ENCODE measurements at places on chromosomes 3 and 15.

GRCh38 chr3:48157950-48158376, 30.3 kb downstream of the CDC25A start:
- no peak overlapping the region for H3K27ac ChIP-seq
- H3K36me3 ChIP-seq, result peaks cover 16% of the 10 kb centered on the region
- H3K4me1 ChIP-seq, result no peaks in the 10 kb centered on the region
- no peaks in the 10 kb centered on the region for H3K27me3 ChIP-seq

DNA sequence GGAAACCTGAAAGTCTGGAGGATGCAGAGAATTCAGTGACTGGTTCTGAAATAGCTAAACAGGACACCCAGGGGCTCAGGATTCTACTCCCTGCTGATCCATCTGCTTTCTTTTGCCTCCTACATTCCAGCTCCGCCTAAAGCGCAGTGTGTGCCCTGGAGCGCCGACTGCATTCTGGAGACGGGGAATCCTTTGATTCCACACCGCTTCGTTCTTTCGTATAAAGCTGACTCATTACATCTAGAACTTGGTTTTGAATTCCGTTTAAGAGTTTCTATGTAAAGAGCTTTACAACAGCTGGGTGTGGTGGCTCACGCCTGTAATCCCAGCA, 61.8 kb downstream of the SENP2 start:
- peaks cover 2% of the 10 kb centered on the region for H3K27me3 ChIP-seq
- DNase-seq, result no peak
- no peaks in the 10 kb centered on the region for H3K36me3 ChIP-seq
- H3K27ac ChIP-seq, result no peak overlapping the region

- H3K4me1 ChIP-seq, result peaks cover 2% of the 10 kb centered on the region
- H3K36me3 ChIP-seq, result peaks cover 31% of the 10 kb centered on the region
- H3K27me3 ChIP-seq, result no peaks in the 10 kb centered on the region
- DNase-seq, result no peak
Measured at GRCh38 chr3:45011756-45012508, 14.2 kb upstream of the CLEC3B start.

DNA sequence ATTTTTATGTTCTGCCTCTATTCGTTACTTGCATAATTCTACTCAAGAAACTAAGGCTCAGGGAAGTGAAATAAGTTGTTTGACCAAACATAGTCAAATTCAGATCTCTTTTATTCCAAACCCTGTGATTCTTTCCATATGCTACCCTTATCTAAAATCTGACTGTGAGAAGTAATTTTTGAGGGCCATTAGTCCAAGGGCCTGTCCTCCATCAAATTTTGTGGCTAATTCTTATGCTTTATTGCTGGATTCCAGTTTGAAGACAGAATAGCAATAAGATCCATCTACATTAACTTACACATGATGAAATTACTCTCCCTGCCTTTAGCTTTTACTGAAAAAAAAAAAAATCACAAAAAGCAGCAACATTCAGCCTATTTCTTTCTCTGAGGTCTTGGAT, 74.0 kb downstream of the ZIC1 start:
- H3K27ac ChIP-seq, result no peak overlapping the region
- no peak for DNase-seq
- H3K4me3 ChIP-seq, result no peak overlapping the region
- H3K27me3 ChIP-seq, result no peaks in the 10 kb centered on the region
- no peaks in the 10 kb centered on the region for H3K4me1 ChIP-seq

GRCh38 chr3:156743859-156744258, 69.5 kb downstream of the TIPARP start:
- H3K36me3 ChIP-seq, result peaks cover 4% of the 10 kb centered on the region
- no peaks in the 10 kb centered on the region for H3K4me1 ChIP-seq
- no peak overlapping the region for H3K27ac ChIP-seq
- no peak for DNase-seq
- H3K27me3 ChIP-seq, result peaks cover 4% of the 10 kb centered on the region
- no peak overlapping the region for H3K4me3 ChIP-seq

- DNase-seq, result no peak
- H3K27me3 ChIP-seq, result peaks cover 9% of the 10 kb centered on the region
- H3K4me3 ChIP-seq, result no peak within 1 kb of the TSS
- H3K4me1 ChIP-seq, result no peaks in the 10 kb centered on the region
- H3K36me3 ChIP-seq, result no peaks in the 10 kb centered on the region
Measured at GRCh38 chr15:42020713-42021273, at the start of gene PLA2G4E. Gene PLA2G4E (minus strand): TSS chr15:42021042. CDS start chr15:42021030, 12 bp downstream.

DNA sequence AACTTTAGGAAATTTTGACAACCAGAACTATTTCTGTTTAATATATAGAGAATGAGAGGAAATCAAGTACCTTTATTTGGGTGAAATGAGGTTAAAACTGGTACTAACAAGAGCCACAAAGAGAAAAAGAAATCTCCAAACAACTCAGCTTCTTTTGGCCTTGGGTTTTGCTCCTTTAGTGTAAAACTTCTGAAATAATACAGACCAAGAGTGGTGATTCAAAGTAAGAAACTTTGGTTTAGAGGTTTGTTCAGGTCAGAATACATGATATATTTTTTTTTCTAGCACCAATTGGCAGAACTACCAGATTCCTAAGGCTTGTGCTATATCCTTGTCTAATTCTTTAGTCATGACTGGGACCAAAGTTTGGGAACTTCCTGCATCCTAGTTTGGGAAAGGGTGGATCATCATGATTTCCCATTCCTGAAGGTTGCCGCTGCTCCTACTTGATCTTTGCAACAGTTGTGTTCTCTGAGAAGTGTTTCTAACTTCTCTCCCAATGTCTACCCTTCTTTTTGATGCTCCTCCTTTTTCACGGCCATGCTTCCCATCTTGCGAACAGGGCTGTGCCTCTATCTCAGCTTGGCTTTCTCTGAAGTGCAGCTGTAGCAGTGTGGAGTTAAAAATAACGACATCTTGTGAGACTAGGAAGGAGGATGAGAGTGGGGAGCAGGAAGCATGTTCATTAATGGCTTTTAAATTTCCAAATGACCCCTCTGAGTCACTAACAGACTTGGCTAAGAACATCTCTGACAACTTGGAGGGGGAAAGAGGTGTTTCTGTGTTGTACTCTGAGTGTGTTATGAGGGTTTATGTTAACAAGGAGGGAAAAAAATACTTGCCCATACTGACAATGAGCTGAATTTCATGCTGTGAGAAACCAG, 87.7 kb downstream of the KCNAB1 start:
- H3K4me3 ChIP-seq, result no peak overlapping the region
- H3K27me3 ChIP-seq, result peaks cover 2% of the 10 kb centered on the region

DNA sequence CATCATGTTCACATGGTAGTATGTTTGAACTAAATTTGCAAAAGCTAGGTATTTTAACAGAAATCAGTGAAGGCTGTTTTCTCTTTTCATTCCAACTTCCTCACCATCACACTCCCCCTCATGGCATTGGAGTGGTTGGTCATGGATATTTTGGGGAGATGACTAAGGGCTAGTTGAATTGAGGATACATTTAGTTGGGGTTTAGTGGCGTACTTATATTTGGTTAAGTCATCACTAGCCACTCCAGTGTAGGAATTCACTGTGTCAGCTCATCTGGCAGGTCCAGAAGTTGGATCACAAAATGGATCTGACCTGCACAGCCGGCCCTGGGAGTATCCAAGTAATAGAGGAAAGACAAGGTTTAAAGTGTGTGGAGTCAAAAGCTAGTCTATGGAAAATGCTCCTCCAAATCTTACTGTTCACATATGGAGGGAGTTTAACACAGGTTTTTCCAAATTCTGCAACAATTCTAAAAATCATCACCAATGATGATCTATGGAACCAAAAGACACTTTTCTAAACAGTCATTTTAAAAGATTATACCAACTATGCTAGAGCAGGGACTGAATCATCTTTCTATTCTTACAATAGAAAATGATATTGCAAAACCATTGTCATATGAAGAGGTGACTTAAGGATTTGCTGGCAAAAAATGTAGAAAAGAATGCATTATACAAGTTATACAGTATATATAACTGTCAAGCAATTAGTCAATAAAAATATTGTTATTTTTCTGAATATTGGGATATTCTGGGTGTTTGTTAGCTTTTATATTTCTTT, 247.8 kb upstream of the PEX5L start:
- peaks cover 2% of the 10 kb centered on the region for H3K27me3 ChIP-seq
- no peaks in the 10 kb centered on the region for H3K4me1 ChIP-seq
- no peak overlapping the region for H3K4me3 ChIP-seq
- DNase-seq, result no peak
- no peaks in the 10 kb centered on the region for H3K36me3 ChIP-seq

- H3K27ac ChIP-seq, result no peak overlapping the region
- DNase-seq, result no peak
- no peaks in the 10 kb centered on the region for H3K27me3 ChIP-seq
- H3K4me1 ChIP-seq, result no peaks in the 10 kb centered on the region
Measured at GRCh38 chr3:145266368-145266767, 894.6 kb downstream of the PLOD2 start.

DNA sequence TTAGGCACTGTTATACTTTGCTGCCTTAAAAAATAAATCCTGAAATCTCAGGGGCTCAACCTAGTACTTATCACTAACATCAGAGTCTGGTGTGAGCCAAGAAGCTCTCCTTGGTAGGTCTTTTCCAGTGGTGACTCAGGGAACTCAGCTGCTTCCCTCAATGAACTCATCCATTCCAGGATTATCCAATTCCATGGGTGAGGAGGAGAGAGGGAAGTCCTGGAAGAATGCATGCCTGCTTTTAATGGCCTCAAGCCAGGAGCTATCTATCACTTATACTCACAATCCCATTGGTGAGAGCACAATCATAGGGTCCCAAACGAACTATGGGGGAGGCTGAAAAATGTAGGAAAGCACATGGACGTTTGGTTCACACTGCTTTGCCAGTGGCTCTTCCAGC, 113.6 kb downstream of the POLR2M start:
- peaks cover 3% of the 10 kb centered on the region for H3K4me1 ChIP-seq
- no peak overlapping the region for H3K4me3 ChIP-seq
- DNase-seq, result no peak
- H3K36me3 ChIP-seq, result no peaks in the 10 kb centered on the region
- H3K27me3 ChIP-seq, result peaks cover 15% of the 10 kb centered on the region
- no peak overlapping the region for H3K27ac ChIP-seq

DNA sequence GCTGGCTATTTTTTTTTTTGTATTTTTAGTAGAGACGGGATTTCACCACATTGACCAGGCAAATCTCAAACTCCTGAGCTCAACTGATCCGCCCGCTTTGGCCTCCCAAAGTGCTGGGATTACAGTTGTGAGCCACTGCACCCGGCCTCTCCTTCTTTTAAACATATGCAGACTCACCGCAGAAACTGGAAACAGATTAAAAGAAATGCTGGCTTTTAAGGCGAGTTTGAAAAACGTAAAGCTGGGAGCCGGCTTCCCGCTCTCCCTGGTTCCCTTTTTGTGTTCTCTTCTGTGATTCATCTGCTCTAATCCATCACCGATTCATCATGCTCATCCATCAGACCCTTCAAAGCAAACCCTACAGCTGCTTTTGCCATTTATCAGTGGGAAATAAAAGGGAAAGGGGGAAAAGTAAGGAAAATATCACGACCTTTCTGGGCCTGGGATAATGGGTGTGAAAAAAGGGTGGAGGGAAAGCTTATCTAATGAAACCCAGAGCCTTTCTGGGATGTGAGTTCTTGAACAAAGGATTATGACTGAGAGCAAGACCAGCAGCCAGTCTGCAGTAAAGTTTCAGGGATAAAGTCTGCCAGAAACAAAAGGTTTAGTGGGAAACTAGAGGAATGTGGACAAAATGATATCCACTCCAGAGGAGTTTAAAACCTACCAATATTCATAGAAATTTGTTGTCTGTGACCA, 92.3 kb upstream of the LRIG1 start:
- no peaks in the 10 kb centered on the region for H3K4me1 ChIP-seq
- H3K36me3 ChIP-seq, result no peaks in the 10 kb centered on the region
- H3K27me3 ChIP-seq, result peaks cover 20% of the 10 kb centered on the region
- no peak overlapping the region for H3K4me3 ChIP-seq
- DNase-seq, result no peak
- H3K27ac ChIP-seq, result no peak overlapping the region

- no peak for DNase-seq
- H3K4me1 ChIP-seq, result no peaks in the 10 kb centered on the region
- peaks cover 3% of the 10 kb centered on the region for H3K27me3 ChIP-seq
- H3K27ac ChIP-seq, result no peak overlapping the region
Measured at GRCh38 chr3:29758108-29758433, 477.2 kb downstream of the RBMS3 start.

GRCh38 chr3:134627831-134628230, 23.0 kb downstream of the KY start:
- no peak overlapping the region for H3K27ac ChIP-seq
- H3K27me3 ChIP-seq, result peaks cover 13% of the 10 kb centered on the region
- no peaks in the 10 kb centered on the region for H3K36me3 ChIP-seq
- no peak overlapping the region for H3K4me3 ChIP-seq

DNA sequence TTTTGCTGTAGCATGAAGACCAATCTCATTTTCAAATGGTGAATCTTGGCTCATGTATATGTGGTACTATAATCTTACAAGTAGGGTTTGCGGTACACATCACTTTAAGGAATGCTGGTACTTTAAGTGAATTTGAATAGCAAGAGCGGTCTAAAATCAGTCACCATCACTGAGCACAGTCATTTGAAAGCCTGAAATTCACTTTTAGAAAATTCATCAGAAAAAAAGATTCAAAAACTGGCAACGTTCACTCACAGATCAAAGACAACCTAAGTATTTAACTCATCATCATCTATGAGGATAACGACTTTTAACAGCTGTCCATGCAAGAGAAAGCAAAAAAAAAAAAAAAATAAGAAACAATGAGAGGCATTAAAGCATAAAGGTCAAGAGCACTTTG, 111.6 kb downstream of the FHIT start:
- no peaks in the 10 kb centered on the region for H3K27me3 ChIP-seq
- H3K4me3 ChIP-seq, result no peak overlapping the region
- H3K27ac ChIP-seq, result no peak overlapping the region
- no peak for DNase-seq

- no peak overlapping the region for H3K4me3 ChIP-seq
- no peaks in the 10 kb centered on the region for H3K27me3 ChIP-seq
- no peaks in the 10 kb centered on the region for H3K36me3 ChIP-seq
- H3K4me1 ChIP-seq, result peaks cover 13% of the 10 kb centered on the region
- no peak overlapping the region for H3K27ac ChIP-seq
Measured at GRCh38 chr3:42699511-42699971, 3.1 kb downstream of the HHATL start.

GRCh38 chr3:43695863-43696262, 5.1 kb downstream of the ABHD5 start:
- DNase-seq, result no peak
- peaks cover 11% of the 10 kb centered on the region for H3K36me3 ChIP-seq
- no peaks in the 10 kb centered on the region for H3K27me3 ChIP-seq
- no peak overlapping the region for H3K27ac ChIP-seq

- DNase-seq, result no peak
- peak overlapping the region; percentile 80 for H3K27ac ChIP-seq
- H3K27me3 ChIP-seq, result no peaks in the 10 kb centered on the region
Measured at GRCh38 chr15:31337352-31338031, 10.9 kb downstream of the KLF13 start.

- no peak overlapping the region for H3K4me3 ChIP-seq
- no peaks in the 10 kb centered on the region for H3K27me3 ChIP-seq
- DNase-seq, result no peak
Measured at GRCh38 chr3:158773845-158774830, 27.7 kb upstream of the MFSD1 start.

GRCh38 chr3:186054792-186055352, 54.0 kb downstream of the ETV5 start:
- H3K36me3 ChIP-seq, result no peaks in the 10 kb centered on the region
- H3K4me3 ChIP-seq, result no peak overlapping the region
- H3K27ac ChIP-seq, result no peak overlapping the region
- H3K4me1 ChIP-seq, result peaks cover 6% of the 10 kb centered on the region
- H3K27me3 ChIP-seq, result peaks cover 76% of the 10 kb centered on the region

GRCh38 chr15:74460298-74460697, 662 bp downstream of the UBL7 start:
- peak overlapping the region; percentile 92 for H3K4me3 ChIP-seq
- peaks cover 30% of the 10 kb centered on the region for H3K36me3 ChIP-seq
- H3K4me1 ChIP-seq, result peaks cover 38% of the 10 kb centered on the region
- H3K27ac ChIP-seq, result peak overlapping the region; percentile 78
- no peak for DNase-seq
